ENCODE measurements at places on chromosomes 16 and 17. TPM values are rescaled to one million over a fixed set of nuclear protein-coding genes. Genes with fewer than 3 reads are reported as not detected.
A peak's percentile ranks its signal among the peaks of the same experiment; 100 is the strongest.

Gene RHBDL3
- 0.12 TPM for total RNA-seq

DNA sequence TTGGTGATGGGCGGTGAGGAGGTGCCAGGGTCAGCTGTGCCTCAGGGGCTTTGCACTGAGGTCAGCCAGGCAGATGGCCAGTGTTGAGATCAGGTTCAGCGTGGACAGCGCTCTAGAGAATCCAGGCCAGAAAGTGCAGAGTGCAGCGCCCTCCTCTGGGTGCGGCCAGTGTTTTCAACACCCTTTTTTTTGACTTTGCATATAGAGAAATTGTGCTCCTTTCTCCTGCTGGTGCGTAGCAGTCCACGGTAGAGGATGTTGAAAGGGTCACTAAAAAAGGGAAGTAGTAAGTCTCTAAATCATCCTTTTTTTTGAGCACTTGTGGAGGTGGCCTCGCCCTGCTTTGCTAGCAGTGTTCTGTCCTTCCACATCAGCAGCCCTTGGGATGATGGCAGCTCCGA is 53.9 kb downstream of the BANP start:
- H3K4me1 ChIP-seq: peaks cover 5% of the 10 kb centered on the region
- no peaks in the 10 kb centered on the region for H3K27me3 ChIP-seq
- no peak overlapping the region for H3K27ac ChIP-seq
- DNase-seq: no peak
- peaks cover 27% of the 10 kb centered on the region for H3K36me3 ChIP-seq

- H3K27ac ChIP-seq: no peak overlapping the region
- H3K4me1 ChIP-seq: no peaks in the 10 kb centered on the region
- no peak overlapping the region for H3K4me3 ChIP-seq
- H3K27me3 ChIP-seq: no peaks in the 10 kb centered on the region
- peaks cover 21% of the 10 kb centered on the region for H3K36me3 ChIP-seq
- DNase-seq: no peak
Observed at GRCh38 chr17:37317867-37318266, 57.9 kb upstream of the C17orf78 start.

Gene ZSCAN10
- total RNA-seq: not detected

- peaks cover 58% of the 10 kb centered on the region for H3K27me3 ChIP-seq
- DNase-seq: no peak
- H3K4me1 ChIP-seq: peaks cover 4% of the 10 kb centered on the region
- H3K36me3 ChIP-seq: no peaks in the 10 kb centered on the region
Observed at GRCh38 chr17:42759982-42760651, 910 bp upstream of the RAMP2 start.

GRCh38 chr17:17840751-17841591 is 4.2 kb upstream of the SREBF1 start:
- H3K27me3 ChIP-seq: no peaks in the 10 kb centered on the region
- peak overlapping the region; percentile 81 for H3K4me3 ChIP-seq
- peaks cover 38% of the 10 kb centered on the region for H3K4me1 ChIP-seq
- peaks cover 1% of the 10 kb centered on the region for H3K36me3 ChIP-seq
- DNase-seq: peak; percentile 71

Gene GPR179
- total RNA-seq: not detected

DNA sequence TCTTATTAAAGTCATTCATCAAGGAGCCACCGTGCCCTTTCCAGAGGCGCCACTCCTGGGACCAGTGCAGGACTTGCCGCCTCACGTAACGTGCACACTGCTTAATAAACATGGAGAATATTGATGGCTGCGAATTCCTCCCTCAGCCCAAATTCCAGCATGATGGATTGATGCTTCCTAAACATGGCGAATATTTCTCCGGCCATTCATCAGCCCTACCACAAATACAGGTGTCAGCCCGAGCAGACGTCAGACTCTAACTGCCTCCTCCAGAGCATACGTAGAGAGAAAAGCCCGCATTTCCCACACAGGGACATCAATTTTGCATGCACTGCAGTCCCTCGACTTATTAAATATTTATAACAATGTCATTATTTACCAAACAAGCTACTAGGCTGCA is 97.0 kb downstream of the USP31 start:
- no peak overlapping the region for H3K27ac ChIP-seq
- H3K4me1 ChIP-seq: no peaks in the 10 kb centered on the region
- no peak for DNase-seq
- no peak overlapping the region for H3K4me3 ChIP-seq

DNA sequence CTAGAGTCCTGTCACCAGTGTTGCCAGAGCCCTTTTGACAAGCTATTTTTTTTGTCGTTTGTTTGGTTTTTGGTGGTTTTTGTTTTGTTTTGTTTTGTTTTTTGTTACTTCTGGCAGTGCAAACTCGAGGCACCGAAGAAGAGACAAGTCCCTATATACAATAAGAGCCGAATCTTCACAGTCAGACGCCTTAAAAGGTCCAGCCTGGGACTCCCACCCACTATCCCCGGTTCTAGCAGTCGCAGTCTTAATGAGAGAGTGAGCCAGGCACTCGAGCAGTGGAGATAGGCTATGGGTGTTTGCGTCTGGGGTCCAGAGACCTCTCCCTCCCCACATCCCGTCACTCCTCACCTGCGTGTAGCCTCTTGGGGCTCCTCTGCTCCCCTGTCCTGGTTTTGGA is 1.9 kb downstream of the OR1F1 start:
- peaks cover 43% of the 10 kb centered on the region for H3K27me3 ChIP-seq
- peak overlapping the region; percentile 72 for H3K27ac ChIP-seq
- peaks cover 3% of the 10 kb centered on the region for H3K36me3 ChIP-seq
- peak overlapping the region; percentile 66 for H3K4me3 ChIP-seq

Gene IGF2BP1
- 0.09 TPM for total RNA-seq

Gene ATMIN
- 33.5 TPM for total RNA-seq

Gene WFDC1
- total RNA-seq: not detected

DNA sequence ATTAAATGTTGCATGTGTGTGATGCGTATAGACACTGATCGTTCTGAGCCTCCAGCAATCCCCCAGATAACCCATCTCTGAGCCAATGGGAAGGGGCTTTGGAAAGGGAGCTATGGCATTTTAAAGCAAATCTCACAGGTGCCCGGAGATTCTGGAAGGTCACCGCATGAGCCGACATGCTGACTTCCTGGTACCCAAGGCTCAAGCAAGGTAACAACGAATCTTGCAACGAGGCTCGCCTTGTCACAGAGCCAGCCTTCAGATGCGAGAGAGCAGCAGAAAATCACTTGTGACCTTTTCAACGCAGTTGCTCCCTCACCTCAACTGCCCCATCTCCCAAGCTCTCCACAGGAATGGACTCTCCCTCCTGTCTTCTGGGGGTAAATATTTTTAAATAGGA is 154.8 kb upstream of the CDH5 start:
- peaks cover 5% of the 10 kb centered on the region for H3K27me3 ChIP-seq
- no peaks in the 10 kb centered on the region for H3K36me3 ChIP-seq
- DNase-seq: no peak
- H3K27ac ChIP-seq: no peak overlapping the region

- no peak overlapping the region for H3K4me3 ChIP-seq
- DNase-seq: no peak
- no peak overlapping the region for H3K27ac ChIP-seq
- peaks cover 21% of the 10 kb centered on the region for H3K4me1 ChIP-seq
Observed at GRCh38 chr17:28369684-28370034, 448 bp downstream of the VTN start.

Gene KRTAP9-8
- not detected for total RNA-seq

GRCh38 chr16:64968539-64968938 is 153.3 kb downstream of the CDH11 start:
- no peak overlapping the region for H3K4me3 ChIP-seq
- H3K27ac ChIP-seq: no peak overlapping the region
- H3K36me3 ChIP-seq: no peaks in the 10 kb centered on the region
- H3K4me1 ChIP-seq: no peaks in the 10 kb centered on the region
- H3K27me3 ChIP-seq: no peaks in the 10 kb centered on the region

- peaks cover 5% of the 10 kb centered on the region for H3K27me3 ChIP-seq
- no peak for DNase-seq
- H3K4me1 ChIP-seq: no peaks in the 10 kb centered on the region
- no peak overlapping the region for H3K27ac ChIP-seq
- no peaks in the 10 kb centered on the region for H3K36me3 ChIP-seq
Observed at GRCh38 chr16:55836158-55836611, 3.3 kb upstream of the CES1 start.

Measured in activated CD4-positive, alpha-beta T cell treated with anti-CD3 and anti-CD28 coated beads, Interleukin-2, amount 10 ng/mL, durations not matched to agents 24 days and 14 days (primary cell).